ENCODE measurements at places on chromosomes 13 and 19. TPM values are rescaled to one million over a fixed set of nuclear protein-coding genes. Genes with fewer than 3 reads are reported as not detected.

The POGLUT2 gene
- total RNA-seq, result 4.0 TPM

- DNase-seq, result no peak
These were observed 9.3 kb upstream of the BAX start for GRCh38 chr19:48945415-48945814.

DNA sequence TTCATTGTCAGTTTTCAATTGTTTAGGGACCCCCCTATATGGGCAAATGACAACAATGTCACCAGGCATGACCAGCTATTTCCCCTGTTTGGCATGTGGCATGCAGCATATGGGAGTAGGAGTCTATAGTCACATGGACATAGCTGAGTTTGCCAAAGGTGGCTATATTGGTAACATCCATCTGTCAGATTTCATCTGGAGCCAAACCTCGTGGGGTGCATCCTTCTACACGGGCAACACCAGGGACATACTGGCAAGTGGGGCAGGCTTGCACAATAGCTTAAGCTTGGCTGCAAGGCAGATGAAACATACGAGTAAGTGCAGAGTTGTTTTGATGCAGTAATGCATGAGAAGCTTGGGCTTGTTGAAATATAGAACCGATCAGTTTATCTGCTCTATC is 24.5 kb upstream of the ZNF816 start:
- DNase-seq, result no peak

DNA sequence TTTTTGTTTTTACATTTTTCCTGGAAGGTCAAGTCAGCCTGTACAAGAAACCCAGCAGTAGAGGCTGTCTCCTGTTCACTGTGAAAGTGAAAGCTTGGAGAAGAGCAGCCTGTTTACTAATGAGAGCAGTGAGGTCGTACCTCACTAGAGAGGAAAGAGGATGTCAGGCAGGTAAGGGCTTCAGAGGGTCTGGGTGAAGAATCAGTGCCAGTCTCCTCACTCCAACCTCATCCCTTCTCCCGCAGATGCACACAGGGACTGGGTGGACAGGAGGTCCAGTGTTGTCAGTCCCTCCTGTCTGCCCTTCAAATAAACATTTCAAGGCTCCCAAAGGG is 462.5 kb downstream of the KLF5 start:
- no peak for DNase-seq

- no peak for DNase-seq
These were observed 4.8 kb downstream of the C19orf25 start for GRCh38 chr19:1474011-1474764.

All from left cardiac atrium (tissue), 4 donors.